Stomach (tissue), 19 donors: ENCODE measurements at places on chromosomes 13 and 19. TPM values are rescaled to one million over a fixed set of nuclear protein-coding genes. Genes with fewer than 3 reads are reported as not detected.

The IFNL3 gene
- not detected for total RNA-seq

The NCR1 gene
- not detected for total RNA-seq

The WDR88 gene
- not detected for total RNA-seq

The C1QTNF9 gene
- 0.37 TPM for total RNA-seq
